Esophagus squamous epithelium (tissue), 5 donors: ENCODE measurements at places on chromosomes 12 and 14.

- DNase-seq: no peak
Observed at GRCh38 chr12:1591034-1591433, 3.3 kb downstream of the FBXL14 start.

DNA sequence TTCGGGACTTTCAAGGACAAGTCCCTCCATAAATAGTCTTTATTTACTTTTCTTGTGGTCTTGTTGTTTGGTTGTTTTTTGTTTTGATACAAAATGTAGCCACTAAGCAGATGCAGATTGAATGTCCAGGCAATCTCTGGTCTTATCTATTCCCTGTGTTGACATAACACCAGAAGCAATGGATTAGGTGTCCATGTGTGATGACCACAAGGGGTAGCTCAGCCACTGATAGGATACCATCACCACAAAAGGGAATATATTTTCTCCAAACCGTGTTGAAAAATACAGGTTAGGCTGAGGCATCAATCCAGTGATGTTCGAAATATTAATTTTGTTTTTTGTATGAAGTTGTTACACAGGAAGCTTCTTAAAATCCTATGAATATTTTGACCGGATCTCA is 196.3 kb downstream of the EPS8 start:
- no peak for DNase-seq

DNA sequence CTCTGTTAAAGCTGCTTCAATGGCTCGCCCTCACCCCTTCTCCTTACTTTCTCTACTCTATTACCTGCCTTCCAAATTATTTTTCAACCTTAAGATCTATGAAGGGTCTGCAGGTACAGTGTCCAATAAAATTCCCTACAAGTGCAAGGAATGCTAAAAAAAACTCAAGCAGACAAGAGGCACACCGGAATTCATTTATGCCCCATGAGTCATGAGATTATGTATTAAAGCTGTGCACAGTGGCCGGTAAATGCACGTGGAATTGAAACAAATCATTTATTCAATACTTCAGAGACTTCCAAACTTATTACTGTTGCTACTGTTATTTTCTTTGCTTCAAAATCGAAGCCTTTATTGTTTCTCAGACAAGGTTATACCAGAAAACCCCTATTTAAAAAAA is 68.4 kb downstream of the ST8SIA1 start:
- DNase-seq: no peak

GRCh38 chr12:1629338-1630132 is 504 bp downstream of the WNT5B start:
- DNase-seq: no peak

- DNase-seq: no peak
Observed at GRCh38 chr14:20415782-20416206, 2.5 kb upstream of the TEP1 start.

GRCh38 chr14:77142005-77142800 is 612 bp upstream of the ZDHHC22 start:
- DNase-seq: no peak

GRCh38 chr12:57772429-57773322 is at the start of gene EEF1AKMT3:
Gene EEF1AKMT3, plus strand, starts transcription at chr12:57772614. Its CDS starts 111 bp downstream, at chr12:57772725.
- DNase-seq: no peak

DNA sequence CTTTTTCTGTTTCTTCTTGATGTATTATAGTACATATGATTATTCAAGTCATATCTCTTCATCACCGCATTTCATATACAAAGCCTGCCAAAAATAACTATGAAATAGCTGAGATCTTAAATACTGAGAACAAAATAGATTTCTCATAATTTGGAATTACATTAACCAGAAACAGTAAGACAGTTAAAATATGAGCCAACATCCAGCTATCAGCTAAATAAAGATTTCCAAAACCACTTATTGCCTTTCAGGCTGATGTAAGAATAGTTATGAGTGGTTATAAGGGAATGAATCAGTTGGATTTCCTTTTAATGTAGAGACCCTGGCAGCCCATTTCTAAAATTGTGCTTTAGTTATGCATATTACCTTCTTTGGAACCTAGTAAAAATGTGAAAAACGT is 47.4 kb downstream of the TMEM117 start:
- no peak for DNase-seq

- no peak for DNase-seq
Observed at GRCh38 chr14:52129721-52130120, 60.9 kb upstream of the NID2 start.

- DNase-seq: no peak
Observed at GRCh38 chr12:84822525-84822924, 90.1 kb downstream of the SLC6A15 start.

- DNase-seq: no peak
Observed at GRCh38 chr12:2198005-2198501, 145.3 kb downstream of the CACNA1C start.

- DNase-seq: no peak
Observed at GRCh38 chr12:68565391-68565903, 45.3 kb upstream of the RAP1B start.

GRCh38 chr12:3262470-3262869 is 185.3 kb downstream of the TSPAN9 start:
- no peak for DNase-seq

DNA sequence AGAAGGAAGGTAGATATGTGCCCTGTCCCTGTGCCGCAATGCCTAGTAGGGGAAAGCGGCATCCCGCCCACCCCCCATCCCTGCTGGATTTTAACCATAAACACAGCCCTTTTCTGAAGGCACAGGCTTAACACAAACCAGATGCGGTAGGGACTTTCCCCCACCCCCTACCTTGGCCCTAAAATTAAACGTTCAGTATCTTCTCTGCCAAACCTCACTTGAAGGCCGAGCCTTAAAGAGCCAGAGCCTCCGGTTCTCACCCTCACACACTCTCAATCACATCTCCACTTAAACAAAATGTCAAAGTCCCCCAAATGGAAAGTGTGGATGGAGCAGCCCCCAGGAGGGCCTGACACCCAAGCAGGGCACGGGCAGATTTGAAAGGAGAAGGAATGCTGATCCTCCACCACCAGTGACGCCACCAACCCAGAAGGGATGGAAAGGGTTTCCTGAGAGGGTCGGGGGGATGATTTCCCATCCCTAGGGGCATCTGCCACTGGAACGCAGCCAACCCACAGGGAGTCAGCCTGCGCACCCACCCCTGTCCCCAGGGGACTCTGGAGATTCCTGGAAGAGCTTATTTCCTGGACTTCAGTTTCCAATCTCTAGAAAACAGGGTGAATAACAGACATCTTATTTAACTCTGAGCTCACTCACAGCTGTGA is 26.4 kb downstream of the ACTN1 start:
- DNase-seq: no peak

DNA sequence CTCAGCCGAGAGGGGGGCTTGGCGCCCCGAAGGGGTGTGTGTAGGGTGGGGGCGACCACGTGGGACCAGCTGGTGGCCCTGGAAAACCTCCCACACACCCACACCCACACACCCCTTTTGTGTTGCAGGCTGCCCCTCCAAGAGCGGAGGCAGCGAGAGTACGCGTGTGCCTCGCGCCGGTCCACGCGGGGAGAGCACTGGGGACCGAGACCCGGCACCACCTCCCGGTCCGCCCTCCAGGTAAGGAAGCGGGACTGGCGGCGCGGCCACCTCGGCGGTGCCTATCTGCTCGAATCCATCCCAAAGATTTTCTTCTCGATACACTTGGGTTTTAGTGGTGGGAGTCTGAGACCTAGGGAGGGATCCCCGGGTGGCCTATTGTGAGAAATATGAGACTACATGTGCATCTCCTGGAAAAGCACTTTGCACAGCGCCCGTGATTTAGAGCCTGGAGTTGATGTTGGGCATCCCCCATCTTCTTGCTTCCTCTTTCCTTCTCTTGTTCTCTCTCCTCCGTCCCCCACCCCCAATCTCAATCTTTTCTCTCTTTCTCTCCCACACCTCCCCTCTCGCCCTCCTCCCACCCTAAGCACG is 393 bp downstream of the SYT1 start:
- no peak for DNase-seq

DNA sequence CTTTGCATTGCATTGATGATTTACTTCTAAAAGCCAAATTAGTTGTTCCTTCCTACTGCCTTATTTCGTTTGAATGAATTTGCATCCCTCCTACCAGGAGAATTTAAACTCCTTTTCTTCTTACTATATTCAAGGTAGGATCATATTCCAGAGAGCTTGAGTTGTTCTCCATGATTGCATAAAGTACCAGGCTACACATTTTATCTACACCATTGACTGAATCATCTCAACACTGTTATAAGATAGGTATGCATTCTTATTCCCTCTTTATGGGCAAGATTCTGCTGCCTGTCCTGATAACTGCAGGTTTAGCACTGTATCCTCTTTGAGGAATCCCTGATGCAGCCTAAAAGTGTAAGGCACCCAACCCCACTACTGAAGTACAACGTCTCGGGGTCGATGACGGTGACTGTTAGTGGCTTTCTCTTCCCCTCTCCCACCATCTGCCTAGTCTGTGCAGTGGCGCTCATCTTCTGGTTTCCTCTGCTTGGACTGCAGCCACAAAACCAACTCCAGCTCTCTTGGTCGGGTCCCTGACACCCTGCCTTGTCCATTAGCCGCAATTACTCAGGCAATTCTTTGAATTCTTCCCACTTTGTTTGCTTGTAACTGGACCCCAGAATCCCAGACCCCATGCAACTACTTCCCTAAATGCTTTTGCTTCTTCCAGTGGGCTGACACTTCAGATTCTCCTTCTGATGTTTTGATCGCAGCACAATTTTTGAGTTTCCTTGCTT is 44.4 kb upstream of the STXBP6 start:
- no peak for DNase-seq

DNA sequence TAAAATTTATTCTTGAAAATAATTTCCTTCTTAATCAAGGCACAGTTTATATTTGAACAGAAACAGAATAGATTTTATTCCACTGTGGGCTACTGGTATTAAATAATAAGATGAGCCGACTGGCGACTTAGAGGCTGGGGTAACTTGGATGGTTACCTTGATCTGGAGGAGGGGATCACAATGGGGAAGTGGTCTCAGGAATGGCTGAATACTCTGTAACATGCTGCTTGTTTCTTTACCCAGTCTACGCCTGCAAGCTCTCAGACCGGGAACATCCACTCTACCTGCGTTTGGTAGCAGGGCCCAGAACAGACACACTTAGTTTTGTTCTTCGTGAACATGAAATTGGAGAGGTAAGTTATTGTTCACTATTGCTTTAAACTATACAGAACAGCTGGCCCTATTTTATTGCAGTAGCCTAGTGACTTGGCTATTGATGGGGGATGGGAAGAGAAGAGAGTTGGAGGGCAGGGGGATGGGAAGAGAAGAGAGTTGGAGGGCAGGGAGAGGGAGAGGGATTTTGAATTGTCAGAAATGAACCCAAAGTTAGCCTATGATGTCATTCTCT is 67.9 kb downstream of the GNS start:
- no peak for DNase-seq

- no peak for DNase-seq
Observed at GRCh38 chr12:11716794-11717518, 67.5 kb downstream of the ETV6 start.

- no peak for DNase-seq
Observed at GRCh38 chr12:120381752-120382419, 12.9 kb upstream of the MSI1 start.

DNA sequence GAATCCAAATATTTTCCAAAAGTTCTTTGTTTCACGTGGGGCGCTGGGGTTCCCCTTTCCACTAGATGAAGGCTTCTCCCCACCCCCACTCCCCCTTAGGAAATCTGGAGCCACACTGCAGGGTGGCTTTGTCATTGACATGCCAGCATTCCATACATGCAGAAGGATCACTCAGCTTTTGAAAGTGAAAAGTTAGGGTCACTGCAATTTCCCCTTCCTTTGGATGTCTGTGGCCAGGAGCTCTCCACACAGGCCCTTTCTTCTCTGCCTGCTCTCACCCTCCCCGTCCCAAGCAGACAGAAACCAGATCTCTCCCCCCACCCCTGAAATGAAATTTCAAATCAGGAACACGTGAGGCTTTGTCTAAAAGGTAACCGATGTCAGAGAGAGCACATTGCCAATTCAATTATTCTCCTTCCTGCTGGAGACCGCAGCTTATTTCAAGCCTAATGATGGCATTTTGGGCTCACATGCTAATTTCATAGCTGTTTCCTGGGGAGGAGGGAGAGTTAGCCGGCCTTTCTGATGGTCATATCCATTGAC is 153.9 kb upstream of the RFLNA start:
- DNase-seq: no peak

DNA sequence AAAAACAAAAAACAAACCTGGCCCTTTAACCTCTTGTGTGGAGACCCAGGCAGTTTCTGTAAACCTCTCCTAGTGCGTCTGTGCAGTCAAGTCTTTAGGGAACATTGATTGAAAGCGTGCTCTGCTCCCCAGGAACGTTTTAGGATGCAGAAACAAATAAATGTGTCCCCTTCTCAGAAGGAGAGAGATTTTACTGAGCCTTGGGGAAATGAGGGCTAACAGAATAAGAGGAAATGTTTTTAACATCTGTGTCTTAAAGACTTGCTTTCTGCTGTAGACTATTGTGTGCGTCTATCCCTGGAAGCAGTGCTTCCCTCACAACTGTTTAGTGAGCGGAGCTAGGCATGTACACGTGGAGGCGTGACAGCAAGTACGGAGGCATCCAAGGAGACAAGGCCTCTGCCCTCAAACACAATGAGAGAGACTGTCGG is 54.3 kb downstream of the TECPR2 start:
- no peak for DNase-seq

GRCh38 chr12:57476162-57476992 is 3.3 kb downstream of the ARHGAP9 start:
- DNase-seq: no peak

DNA sequence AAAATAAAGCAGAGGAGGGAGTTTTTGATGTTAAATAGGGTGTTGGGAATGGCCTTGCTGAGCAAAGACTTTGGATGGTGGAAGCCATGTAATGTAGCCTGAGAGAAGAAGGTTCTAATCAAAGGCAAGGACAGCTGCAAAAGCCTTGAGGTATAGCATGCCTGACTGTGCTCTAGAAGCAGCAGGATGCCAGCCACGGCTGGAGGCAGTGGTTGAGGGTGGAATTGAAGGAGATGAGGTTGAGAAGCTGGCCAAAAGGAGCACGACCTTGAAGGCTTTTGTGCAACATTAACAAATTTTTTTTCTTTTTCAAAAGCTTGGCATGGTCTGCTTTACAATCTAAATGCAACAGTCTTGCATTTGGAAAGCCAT is 42.3 kb upstream of the CSRP2 start:
- no peak for DNase-seq

GRCh38 chr14:92937051-92937937 is 14.3 kb downstream of the CHGA start:
- no peak for DNase-seq

- DNase-seq: no peak
Observed at GRCh38 chr14:81555684-81556083, 22.0 kb upstream of the SEL1L start.

- DNase-seq: no peak
Observed at GRCh38 chr12:108567406-108568337, 5.3 kb downstream of the ISCU start.

DNA sequence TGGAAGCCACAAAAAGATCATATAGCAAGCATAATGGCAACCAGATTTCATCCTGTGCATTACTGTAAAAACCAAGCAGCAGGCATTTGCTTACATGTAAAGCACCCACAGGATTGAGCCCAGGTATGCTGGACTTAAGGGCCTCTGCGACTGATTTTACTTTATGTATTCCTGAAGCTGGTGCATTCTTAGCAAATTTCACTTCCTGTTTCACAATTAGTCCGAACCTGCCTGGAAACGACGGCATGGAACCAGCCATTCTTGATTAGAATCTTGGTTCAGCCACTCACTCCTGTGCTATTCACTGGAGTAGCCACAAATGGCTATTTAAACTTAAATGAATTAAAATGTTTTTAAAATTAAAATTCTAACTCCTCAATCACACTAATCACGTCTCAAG is 239.2 kb downstream of the NUAK1 start:
- no peak for DNase-seq

- DNase-seq: no peak
Observed at GRCh38 chr14:73339846-73340595, 102.7 kb downstream of the PAPLN start.

GRCh38 chr14:77040741-77041653 is 12.5 kb upstream of the IRF2BPL start:
- DNase-seq: no peak
